ENCODE measurements at places on chromosomes 12 and 14.

DNA sequence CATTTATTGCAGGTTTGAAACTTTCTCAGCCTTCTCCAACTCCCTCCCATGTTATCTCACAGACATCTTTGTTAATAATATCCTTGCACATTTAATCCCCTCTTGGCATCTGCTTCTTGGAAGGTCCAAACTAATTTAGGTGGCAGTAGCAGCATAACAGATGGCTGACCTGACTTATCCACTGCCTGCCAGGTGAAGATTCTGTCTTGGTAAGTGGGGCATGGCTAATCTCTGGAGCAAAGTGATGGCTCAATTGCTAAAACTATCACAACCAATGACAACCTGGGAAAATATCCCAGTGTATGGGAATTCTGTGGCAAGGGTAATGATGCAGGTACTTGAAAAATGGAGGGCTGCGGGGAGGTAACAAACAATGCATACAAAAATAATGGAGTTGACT, 58.2 kb upstream of the ALG10B start:
- DNase-seq: no peak

DNA sequence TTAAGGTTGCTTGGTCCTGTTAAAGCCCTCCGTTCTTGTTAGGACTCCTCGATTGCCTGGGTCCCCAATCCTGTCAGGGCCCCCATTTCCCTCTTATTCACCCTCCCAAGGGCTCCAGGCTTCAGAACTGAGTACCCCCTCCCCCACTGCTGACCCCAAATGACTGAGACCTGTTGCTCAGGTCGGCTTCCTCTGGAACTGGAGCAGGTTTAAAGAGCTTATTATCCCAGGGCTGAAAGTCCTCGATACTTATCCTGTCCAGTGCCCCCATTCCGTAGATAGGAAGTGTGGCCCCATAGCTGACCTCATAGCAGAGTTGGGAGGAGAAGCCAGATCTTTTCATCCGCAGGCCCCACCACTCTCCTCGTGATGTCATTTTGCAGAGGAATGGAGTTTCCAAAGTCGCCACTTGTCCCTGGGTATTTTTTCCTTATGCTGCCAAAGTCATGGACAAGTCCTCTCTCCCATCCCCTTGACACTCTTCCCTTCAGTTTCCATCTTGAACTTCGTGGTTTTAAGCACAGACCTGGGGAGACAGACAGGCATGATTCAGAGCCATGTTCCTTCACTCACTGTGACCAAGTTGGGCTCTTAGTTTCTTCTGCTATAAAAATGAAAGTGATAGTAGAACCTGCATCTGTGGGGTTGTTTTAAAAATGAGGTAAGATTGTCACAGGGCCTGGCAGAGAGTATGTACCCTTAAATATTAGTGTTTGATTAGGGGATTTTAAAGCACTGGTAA, 1.2 kb downstream of the USP30 start:
- no peak for DNase-seq

- peak; percentile 44 for DNase-seq
Observed at GRCh38 chr12:52307836-52308805, 13.1 kb downstream of the KRT83 start.

- DNase-seq: peak; percentile 68
Observed at GRCh38 chr14:59254146-59254910, 65.9 kb downstream of the DAAM1 start.

- no peak for DNase-seq
Observed at GRCh38 chr12:71158361-71158882, 623 bp upstream of the TSPAN8 start.

GRCh38 chr12:129607301-129607700, 296.5 kb downstream of the TMEM132D start:
- DNase-seq: no peak

DNA sequence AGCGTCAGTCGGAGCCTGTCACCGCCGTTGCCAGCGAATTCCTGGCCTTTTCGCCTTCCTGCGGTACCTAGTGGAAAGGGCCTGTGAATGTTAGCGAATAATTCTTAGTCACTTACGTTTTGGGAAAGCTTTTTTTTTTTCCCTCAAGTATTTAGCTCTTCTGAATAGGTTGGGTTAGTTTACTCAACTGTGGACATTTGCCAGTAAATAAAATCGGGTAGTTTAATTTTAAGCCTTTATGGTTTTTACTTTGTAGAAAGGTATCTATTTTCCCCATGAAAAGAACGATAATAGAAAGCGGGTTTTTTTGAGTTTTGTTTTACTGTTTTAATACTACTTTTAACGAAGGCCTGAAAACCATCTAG, 1.7 kb downstream of the YY1 start:
- DNase-seq: no peak

- DNase-seq: no peak
Observed at GRCh38 chr12:130448044-130448821, 110.5 kb downstream of the PIWIL1 start.

GRCh38 chr12:114919479-114919878, 235.5 kb upstream of the TBX3 start:
- DNase-seq: no peak

- DNase-seq: no peak
Observed at GRCh38 chr12:80192087-80192486, 92.8 kb downstream of the OTOGL start.

GRCh38 chr12:6354495-6355393, 12.9 kb upstream of the TNFRSF1A start:
- DNase-seq: no peak

DNA sequence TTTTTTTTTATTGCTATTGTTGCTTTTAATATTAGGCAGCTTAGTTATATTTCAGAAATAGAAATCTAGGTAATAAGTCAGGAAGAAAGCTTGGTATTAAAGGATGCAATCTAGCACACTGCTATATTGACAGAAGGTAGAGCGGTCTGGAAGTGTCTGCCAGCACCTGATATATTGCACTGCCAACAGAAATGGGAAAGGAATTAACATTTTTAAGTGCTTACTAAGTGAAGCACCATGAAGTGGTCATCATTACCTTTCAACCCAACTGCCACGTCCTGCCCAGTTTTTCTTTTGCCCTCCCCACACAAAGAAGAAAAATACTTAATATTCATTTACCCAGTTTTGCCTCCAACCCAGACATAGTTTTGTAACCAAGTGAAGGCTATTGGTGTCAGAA, 163.5 kb downstream of the KITLG start:
- no peak for DNase-seq

GRCh38 chr14:98173305-98173704, 1098.7 kb downstream of the BCL11B start:
- DNase-seq: no peak

GRCh38 chr14:61106959-61107641, 126.1 kb downstream of the SLC38A6 start:
- no peak for DNase-seq

- no peak for DNase-seq
Observed at GRCh38 chr12:104858611-104859543, 99.2 kb downstream of the SLC41A2 start.

DNA sequence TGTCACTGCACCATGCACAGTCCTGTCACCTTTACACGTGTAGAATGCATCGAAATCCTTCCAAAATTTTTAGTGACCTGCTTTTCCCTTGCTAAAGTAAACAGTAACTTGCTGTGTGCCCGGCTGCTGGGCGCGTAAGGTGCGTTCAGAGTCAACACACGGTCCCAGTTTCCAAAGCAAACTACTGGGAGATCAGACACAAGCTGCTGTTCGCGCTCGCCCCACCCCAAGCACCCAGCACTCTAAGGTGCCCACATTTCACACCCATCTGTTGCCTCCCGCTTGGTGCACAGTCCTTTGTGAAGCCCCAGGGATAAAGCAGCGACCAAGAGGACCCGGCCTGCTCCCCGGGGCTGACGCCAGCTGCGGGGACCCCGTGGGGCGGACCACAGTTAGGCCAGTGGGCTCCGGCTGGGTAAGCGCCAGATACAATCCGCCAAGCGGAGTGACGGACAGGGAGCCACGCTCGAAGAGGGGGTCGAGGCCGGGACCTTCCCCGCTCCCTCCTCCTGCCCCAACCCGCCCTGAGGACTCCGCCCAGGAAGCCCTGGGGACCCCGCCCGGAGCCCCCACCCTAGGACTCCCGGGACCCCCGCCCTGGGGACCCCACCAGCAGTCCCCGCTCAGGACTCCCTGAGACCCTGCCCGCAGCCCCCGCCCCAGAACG, 633 bp downstream of the STX2 start:
- DNase-seq: no peak

DNA sequence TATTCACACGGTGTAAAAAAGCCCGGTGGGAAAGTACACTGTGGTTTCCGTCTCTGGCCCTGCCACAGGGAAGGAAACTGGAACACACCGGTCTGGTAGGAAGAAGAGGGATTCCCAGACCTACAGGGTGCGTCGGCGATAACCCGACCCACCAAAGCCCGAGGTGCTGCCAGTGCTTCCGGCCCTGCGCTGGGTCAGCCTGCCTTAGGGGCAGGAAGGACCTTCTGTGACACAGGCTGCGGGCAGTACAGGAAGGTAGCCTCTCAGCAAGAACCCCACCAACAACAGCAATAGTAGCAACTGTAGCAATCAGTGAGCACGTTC, 169.5 kb upstream of the FKBP4 start:
- DNase-seq: no peak

GRCh38 chr12:75720812-75721641, 209.6 kb upstream of the KRR1 start:
- DNase-seq: no peak

DNA sequence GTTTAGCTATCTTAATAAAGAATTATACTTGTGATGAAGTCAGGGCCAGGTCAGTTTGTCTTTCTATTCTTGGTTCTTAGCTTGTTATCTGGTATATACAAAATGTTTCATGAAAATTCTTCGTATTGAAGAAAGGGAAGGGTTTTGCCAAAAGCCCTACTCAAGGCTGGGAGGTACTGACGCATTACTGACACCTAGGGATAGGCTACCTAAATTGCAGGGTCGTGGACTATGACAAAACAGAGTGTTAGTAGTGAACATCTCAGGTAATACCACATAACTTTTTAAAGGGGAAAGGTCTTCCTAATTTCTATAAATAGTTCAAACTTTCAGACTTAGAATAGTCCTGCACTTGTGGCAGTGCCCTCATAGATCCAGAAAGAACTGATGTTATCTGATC, 246.3 kb downstream of the RGS6 start:
- no peak for DNase-seq

DNA sequence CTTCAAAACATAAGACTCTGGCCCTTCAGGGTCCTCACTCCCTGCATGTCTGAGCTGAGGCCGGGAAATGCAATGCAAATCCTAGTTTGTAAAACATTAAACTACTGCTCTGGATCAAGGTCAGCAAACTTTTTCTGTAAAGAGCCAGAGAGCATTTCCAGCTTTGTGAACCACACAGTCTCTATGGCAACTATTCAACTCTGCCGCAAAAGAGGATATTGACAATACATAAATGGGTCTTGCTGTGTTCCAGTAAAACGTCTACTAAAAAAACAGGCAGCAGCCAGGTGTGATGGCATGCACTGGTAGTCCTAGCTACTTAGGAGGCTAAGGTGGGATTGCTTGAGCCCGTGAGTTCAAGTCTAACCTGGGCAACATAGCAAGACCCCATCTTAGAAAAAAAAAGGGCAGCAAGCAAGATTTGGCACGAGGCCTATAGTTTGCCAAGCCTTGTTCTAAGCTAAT, 22.3 kb downstream of the DDX24 start:
- no peak for DNase-seq

DNA sequence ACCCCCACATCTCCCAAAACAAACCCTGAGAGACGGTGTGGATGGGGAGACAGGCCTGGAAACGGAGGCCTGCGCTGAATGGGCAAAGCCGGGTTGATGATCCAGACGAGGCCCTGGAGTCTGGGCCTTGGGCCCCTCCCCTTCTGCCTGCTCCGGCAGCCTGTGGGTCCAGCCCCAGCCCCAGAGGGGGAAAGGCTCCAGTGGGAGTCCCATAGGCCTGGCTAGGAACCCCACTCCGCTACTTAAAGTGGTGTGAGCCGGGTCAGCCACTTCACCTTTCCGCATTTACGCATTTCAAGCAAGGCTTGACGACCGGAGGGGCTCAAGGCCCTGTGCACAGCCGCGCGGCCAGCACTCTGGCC, 695 bp upstream of the TNFAIP2 start:
- no peak for DNase-seq

GRCh38 chr12:24696800-24697199, 252.1 kb downstream of the BCAT1 start:
- no peak for DNase-seq

- no peak for DNase-seq
Observed at GRCh38 chr14:104741803-104742251, 11.1 kb upstream of the SIVA1 start.

GRCh38 chr14:35687335-35687939, 121.7 kb downstream of the RALGAPA1 start:
- DNase-seq: peak; percentile 14

DNA sequence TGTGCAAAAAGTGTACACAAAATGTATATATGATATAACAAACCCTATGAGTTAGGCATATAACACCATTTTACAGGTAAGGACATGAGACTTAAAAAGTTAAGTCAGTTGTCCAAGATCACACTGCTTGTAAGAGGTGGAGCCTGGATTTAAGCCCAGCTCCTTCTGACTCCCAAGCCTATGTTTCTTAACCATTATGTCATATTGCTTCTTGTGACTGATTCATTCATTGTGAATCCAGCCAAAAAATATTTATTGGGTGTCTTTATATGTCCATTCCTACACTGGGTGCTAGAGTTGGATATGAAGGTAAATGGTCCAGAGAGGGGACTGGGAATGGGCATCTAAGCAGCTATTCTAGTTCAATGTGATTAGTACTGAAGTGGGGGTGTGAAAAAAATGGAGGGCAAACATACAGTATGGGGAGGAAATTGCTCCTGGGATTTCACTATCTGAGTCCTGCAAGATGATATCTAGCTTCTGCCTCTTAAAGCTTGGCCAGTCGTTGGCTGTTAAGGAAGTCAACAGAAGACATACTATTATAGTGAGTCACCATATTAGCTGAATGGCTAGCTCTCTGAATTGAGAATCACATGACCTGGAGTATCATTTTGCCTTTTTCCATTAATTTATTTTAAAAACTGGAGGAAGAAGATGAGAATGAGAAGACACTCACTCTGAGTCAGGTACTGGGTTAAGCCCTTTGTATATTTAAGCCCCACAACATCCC, 28.8 kb downstream of the PAX9 start:
- no peak for DNase-seq

DNA sequence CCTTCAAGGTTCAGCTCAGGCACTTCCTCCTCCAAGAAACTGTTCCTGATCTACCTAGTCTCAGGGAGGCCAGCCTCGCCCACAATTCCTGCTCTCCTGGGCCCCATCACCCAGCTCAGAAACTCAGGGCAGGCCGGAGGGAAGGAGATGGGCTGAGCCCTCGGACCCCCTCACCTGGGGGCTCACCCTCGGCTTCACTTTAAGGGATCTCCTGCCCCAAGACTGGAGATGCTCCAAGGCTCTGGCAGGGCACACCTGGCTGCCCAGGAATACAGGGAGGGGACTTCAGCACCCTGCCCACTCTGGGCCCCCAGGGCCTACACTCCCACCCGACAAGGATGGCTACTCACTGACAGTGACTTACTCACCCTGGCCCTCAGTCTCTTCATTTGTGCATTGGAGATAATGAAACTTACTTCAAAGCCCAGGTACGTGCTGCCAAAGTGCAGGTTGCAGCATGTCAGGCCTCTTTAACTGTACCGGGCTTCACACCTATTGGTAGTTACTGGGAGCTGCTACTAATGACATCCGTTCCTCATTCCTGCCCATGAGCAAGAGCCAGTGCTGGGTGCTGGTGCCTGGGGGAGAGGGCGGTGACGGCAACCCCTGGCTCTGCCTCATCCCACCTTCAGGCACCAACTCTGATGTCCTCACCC, 21.0 kb upstream of the PPP1R13B start:
- no peak for DNase-seq

GRCh38 chr12:75976913-75977312, 54.7 kb downstream of the PHLDA1 start:
- no peak for DNase-seq

GRCh38 chr12:13024531-13024916, 19.7 kb upstream of the FAM234B start:
- DNase-seq: no peak

GRCh38 chr12:40156021-40156764, 50.3 kb upstream of the SLC2A13 start:
- no peak for DNase-seq

All from left renal pelvis (tissue), 4 donors.